Stimulated activated CD4-positive, alpha-beta T cell treated with anti-CD3 and anti-CD28 coated beads, Interleukin-12 subunit alpha, Interleukin-12 subunit beta, amount 100 ng/mL, for 24 hours (primary cell): ENCODE measurements at places on chromosomes 1 and 21.

DNA sequence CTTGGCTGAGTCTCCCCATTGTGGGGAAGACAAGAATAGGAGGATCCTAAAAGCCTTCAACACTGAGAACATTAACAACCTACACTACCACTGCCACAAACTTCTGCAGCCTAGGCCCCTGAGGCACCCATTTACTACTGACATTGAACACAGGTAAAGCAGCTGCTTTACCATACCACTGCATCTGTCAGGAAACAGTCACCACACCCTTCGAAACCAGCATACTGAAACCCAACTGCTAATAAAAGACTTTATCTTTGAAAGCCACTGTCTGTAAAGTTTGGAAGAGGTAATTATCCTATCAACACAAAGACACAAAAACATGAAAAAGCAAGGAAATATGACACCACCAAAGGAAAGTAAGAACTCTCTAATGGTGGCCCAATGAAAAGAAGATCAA, 7.4 kb downstream of the IFNAR1 start:
- DNase-seq: no peak

GRCh38 chr1:116686723-116687352, 19.3 kb upstream of the IGSF3 start:
- DNase-seq: no peak

- no peak for DNase-seq
Observed at GRCh38 chr1:247576514-247576913, 11.6 kb upstream of the OR2G2 start.

GRCh38 chr1:37423810-37424209, 50.6 kb upstream of the ZC3H12A start:
- DNase-seq: no peak

DNA sequence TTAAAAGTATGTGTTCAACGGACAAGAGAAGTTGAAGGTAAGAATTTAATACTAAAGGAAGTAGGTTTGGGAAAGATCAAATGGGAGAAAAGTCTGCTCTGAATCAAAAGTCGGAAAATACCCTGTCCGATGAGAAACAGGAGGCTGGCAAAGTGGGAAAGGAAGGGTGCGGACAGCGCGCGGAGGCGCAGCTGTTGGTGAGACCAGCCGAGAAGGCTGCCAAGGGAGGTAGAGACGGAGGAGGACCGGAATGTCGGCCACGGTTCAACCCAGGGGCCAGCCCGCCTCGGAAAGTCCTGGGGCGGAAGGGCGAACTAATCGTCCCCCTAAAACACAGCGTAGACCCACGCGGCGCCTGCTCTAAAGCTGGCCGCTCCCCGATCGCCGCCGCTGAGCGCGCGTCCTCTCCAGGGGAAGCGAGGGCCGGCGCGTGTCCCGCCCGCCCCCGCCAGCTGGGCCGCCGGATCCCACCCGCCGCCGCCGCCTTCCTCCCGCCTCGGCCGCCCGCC, 639 bp upstream of the SPATA1 start:
- no peak for DNase-seq

DNA sequence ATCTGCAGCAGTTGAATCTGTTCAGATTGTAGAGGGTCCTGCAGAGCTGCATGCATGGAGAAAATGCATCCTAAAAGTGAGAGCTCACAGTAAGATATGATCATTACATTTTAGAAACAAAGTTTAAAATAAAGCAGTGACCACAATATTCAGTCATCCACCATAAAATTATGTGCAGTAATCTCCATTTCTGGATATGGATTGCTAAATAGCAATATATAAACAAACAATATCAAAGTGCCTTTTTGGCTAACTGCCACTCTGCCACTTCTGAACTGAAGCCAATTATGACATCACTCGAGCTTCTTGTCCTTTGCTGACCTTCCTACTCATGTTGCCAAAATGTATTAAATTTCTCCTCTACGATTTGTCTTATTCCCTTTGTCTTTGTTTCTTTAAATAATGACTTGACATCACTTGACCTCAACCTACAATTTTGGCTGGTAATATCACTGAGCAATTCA, 262.0 kb upstream of the CXADR start:
- DNase-seq: no peak

DNA sequence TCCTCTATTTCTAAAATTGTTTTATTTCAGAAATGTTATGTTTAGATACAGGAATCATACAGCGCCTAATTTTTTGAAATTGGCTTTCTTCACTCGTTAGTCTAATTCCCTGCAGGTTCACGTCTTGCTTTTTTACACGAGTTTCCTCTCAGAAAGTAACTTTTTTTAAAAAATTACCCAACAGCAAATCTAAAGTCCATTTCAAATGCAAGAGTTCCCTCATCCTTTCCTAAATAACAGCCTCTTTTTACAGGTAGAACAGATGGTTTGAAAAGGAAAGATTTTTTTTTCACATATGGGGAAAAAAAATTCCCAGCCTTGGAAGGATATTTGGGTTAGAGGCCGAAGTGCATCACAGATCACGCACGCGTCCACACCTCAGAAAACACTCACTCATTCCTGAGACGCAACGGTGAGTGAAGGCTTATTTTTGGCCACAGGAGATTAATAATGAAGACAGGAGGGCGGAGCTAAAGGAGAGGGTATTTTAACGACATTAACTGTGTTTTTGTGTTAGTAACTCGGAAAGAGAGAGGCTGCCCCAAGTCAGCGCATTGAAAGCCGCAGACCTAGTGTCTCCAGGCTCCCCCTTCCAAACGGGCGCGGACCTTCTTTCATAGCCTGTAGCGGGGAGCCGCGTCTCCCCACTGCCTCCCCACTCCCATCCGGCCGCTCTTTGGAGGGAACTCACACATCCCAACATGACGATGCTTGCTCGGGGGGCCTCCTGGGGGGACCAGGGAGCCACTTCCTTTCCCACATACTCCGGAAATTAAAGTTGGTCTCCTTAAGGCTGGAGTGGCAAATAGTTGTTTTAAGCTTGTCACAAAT, 969 bp upstream of the RIPK4 start:
- no peak for DNase-seq

GRCh38 chr1:233019778-233020325, 69.4 kb downstream of the NTPCR start:
- no peak for DNase-seq

GRCh38 chr1:94111879-94112278, 9.1 kb downstream of the ABCA4 start:
- no peak for DNase-seq

GRCh38 chr21:37449302-37449937, 82.8 kb downstream of the DYRK1A start:
- no peak for DNase-seq

DNA sequence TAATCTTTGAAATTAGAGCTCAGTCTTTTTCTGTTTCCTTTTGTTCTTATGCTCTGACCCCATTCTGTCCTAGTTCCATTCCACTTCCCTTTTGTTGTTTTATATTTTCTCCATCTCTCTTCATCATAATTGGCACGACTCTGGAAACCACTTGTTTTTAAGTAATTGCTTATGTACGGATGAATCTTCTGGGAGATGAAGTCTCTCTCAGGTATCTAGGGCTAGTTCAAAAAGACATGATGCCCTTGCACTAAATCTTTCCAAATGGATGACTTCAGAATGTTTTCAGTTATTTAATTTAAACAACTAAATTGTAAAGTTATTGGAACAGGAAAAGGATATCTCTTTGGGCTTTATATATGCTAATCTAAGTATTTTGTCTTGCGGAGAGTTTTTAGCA, at the start of gene OR6F1:
TSS of gene OR6F1 (minus strand) at position 101 of the 400 bp plus-strand sequence. CDS start 3,891 bp downstream, outside the sequence.
- no peak for DNase-seq

GRCh38 chr1:34406833-34407539, 230.3 kb downstream of the C1orf94 start:
- DNase-seq: no peak

DNA sequence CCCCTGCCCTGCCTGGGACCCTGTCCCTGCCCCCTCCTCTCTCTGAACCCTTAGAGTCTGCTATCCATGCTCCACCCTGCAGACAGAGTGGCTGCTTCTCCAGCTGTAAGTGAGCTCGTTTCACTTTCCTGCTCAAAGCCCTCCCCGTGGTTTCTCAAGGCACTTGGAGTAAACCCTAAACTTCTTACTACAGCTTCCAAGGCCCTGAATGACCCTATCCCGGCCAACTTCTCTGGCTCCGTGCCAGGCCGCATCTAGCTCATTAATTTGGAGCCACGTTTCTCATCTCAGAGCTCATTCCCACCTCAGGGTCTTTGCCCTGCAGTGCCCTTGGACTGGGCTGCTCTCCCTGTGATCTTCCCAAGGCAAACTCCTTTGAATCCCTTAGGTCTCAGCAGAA, 235.1 kb upstream of the RUNX1 start:
- no peak for DNase-seq

- no peak for DNase-seq
Observed at GRCh38 chr21:33455686-33456446, 23.9 kb downstream of the TMEM50B start.

DNA sequence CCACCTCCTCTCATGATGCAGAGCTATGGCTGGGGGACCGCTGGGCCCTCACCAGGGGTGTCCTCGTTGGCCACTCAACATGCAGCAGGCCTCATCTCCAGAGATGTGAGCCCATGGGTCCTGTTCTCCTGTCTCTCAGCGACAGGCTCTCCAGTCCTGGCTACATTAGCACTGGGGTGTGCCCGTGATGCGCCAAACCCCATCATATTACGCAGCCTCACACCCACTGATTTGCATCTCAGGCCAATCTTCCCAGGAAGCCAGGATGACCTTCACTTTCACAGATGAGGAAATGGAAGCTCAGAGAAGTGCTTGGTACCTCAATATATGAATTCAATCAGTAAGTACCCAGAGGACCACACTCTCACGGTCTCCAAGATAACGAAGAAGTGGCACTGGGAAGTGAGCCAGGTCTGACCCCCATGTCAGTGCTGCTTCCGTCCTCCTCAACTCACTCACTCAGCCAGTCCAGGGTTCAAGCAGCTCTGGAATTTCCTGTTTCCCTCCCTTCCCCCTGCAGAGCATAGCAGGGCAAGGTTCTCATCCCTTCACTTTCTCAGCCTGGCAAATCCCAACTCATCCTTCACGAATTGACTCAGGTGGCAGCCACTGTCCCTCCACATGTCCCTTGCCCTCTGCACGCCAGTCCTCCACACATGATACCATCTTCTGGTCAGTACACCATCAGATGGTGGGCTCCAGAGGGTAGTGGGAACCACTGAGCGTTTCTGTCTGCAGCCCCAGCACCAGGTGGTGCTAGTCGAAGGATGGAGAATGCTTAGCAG, 28.9 kb upstream of the EVA1B start:
- no peak for DNase-seq

- DNase-seq: no peak
Observed at GRCh38 chr1:101198842-101199636, 37.8 kb upstream of the S1PR1 start.

DNA sequence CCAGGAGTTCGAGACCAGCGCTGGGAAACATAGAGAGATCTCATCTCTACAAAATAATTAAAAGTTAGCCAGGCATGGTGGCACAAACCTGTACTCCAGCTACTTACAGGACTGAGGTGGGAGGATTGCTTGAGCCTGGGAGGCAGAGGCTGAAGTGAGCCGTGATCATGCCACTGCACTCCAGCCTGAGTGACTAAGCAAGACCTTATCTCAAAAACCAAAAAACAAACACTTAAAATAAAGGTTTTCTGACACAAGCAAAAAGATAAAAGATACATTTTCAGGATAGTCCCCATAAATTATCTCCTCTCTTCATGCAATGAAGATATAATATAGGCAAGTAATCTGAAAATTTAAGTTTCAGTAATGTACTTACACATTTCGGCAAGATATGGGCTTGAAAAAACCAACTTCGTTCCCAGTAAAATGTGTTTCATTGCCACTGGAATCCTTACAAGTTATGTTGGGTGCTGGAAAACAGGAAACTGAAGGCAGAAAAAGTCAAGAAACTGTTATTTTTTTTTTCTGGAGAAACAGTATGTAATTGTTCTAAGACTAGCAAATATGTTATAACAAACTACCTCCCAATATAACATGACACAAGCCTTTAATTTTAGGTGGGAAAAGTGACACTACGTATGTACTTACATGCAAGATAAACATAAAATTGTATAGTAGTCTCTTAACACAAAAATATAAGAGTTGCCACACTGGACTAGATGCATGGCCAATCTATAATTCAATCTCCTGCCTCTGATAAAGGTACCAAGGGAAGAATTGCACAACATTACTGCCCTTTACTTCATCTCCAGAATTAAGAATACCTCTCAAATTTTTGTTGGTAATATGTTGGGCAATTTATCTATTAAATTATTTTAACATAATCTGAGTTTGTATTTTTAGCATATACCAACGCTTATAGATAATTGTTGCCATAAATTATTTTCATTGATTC, 15.7 kb downstream of the TM2D1 start:
- no peak for DNase-seq
